Right ventricle myocardium inferior (tissue), 1 donor: ENCODE measurements at places on chromosomes 13 and 19.
A peak's percentile ranks its signal among the peaks of the same experiment; 100 is the strongest.

DNA sequence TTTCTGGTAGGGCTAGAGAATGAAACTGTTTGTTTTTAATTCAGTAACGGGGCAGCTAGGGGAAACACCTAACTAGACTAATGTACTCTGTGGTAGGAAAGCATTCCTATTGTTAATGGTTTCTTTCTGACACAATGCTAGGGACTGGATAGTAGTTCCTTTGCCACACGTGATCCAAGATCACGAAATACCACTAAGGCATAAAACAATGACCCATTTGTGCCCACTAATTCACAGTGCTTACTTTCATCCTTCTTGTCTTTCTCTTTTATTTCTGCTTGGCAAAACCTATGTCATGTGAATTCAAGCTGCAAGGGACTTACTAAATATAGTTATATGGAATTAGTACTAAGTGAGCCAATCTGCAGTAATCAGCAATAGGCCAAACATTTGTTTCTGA lies 834.1 kb upstream of the SLITRK6 start:
- no peak for DNase-seq

- DNase-seq: no peak
Observed at GRCh38 chr19:30137747-30138146, 195.7 kb downstream of the URI1 start.

GRCh38 chr19:47391510-47392223 lies 27.7 kb downstream of the MEIS3 start:
- DNase-seq: peak; percentile 91

GRCh38 chr13:103164251-103164650 lies 98.0 kb upstream of the SLC10A2 start:
- no peak for DNase-seq

GRCh38 chr13:93736081-93736480 lies 509.5 kb downstream of the GPC6 start:
- DNase-seq: no peak

GRCh38 chr13:111058796-111059506 lies 56.2 kb upstream of the ARHGEF7 start:
- no peak for DNase-seq

DNA sequence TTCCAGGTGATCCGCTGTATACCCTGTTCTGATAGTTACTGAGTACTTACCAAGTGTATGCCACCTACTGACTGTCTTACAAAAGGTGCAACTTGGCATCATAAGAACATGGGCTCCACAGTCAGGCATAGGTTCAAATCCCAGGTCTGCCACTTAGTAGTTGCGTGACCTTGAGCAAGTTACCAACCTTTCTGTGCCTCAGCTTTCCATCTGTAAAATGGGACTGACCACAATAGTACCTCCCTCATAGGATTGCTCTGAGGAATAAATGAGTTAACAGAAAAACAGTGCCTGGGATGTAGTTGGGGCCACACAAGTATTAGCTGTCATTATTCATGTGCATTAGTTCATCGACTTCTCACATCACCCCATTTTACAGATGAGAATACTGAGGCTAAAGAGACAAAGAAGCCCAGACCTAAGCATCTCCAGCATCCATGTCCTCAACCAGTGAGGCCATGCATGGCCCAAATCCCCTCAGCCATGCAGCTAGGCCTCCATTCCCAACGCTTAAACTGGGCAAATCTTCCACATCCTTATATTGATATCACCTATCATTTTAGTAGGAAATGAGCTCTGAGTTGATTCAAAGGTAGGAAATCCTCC lies 51.3 kb upstream of the UBE2L5 start:
- no peak for DNase-seq

- no peak for DNase-seq
Observed at GRCh38 chr19:47378246-47378645, 29.1 kb downstream of the DHX34 start.

DNA sequence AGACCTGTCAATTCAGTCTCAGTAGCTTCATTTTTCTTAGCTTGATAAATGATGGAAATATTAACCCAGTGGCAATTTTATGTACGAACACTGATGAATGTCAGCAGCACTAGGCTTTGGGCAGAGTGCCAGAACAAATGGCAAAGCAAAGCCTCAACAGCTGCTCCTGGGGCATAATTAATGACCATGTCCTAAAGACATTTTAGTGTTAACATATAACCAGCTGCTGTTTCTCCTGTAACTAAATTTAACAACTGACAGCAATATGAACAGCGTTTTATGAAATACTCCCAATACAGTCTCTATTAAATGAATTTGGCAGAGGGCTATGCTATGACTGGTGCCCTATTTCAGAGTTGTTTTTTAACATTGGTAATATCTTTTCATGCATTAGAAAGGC lies 47.1 kb downstream of the ZNF568 start:
- no peak for DNase-seq

GRCh38 chr19:36605877-36606478 lies 865 bp downstream of the ZNF382 start:
- DNase-seq: no peak

- no peak for DNase-seq
Observed at GRCh38 chr13:39773833-39774232, 118.4 kb downstream of the COG6 start.

GRCh38 chr19:46542428-46543230 lies 47.0 kb upstream of the PNMA8B start:
- DNase-seq: peak; percentile 95

DNA sequence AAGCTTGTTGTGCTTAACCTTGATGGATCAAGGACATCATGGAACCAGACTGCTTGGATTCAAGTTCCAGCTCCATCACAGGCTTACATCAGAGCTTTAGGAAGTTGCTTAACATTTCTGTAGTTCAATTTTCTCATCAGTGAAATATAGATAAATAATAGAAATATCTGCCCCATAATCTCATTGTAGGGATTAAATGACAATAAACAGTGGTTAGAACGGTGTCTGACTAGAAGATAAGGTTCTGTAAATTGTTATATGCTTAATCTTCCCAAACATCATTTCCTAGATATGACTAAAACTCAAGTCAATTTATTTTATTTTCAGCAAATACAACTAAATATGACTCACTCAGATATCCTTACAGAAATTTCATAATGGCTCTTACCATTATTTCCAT lies 83.5 kb downstream of the SLITRK1 start:
- DNase-seq: no peak

DNA sequence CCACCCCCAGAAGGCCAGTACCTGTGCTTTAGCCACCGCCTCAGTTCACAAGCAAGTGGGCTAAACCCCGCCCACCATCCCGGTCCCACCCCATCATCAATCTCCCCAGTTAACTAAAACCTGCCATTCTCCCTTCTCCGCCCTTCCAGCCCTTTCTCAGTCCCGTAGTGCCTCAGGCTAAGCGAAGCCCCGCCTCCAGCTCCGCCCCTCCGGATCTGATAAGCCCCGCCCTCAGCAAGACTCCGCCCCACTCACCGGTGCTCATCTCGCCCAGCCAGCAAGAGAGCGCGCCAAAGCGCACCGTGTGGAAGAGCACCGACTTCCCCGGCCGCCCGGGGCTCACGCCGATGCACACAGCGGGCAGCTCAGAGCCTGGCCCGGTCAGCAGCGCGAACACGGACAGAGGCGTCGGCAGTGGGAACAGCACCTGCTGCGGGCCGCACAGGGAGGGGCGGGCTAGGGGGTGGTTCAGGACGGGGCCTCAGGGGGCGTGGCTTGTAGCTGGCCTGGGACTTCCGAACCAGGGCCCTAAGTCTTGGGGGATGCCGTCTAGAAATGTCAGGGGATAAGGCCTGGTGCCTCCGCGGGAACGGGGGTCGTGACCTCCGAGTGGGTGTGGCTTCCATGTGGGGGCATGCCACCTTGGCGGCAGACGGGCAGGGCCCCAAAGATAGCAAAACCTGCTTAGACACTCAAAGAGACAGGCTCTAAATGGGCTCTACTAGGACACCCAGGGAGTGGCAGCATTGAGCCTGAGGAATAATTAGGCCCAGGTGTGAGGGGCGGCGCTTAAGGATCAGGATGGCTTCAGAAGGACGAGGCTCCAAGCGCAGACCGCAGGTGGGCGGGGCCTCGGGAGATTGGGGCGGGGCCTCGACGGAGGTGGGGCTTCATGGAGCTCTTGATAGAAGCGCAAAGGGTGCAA lies 21.4 kb downstream of the MAP4K1 start:
- no peak for DNase-seq

- no peak for DNase-seq
Observed at GRCh38 chr13:28623782-28624706, 34.9 kb upstream of the POMP start.
